CD4-positive, alpha-beta T cell treated with Interleukin-17A for 4 hours (primary cell): ENCODE measurements at places on chromosomes 6 and 20.

DNA sequence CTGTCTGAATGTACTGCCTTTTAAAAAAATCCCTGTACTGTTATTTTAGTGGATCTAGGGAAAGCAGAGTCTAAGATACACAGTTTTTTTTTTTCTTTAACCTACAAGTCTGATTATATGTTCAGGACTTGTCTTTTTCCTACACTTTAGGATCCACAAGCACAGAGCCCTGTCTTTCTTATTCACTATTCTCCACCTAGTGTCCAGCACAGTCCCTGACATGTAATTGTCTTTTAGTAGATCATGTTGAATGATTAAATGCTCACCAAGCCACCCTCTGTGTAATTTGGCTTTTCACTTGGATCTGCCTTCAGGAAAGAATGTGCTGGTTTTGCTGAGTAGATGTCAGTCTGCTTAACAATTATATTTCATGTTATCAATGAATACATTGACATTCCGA is 35.8 kb upstream of the YWHAB start:
- no peak for DNase-seq

DNA sequence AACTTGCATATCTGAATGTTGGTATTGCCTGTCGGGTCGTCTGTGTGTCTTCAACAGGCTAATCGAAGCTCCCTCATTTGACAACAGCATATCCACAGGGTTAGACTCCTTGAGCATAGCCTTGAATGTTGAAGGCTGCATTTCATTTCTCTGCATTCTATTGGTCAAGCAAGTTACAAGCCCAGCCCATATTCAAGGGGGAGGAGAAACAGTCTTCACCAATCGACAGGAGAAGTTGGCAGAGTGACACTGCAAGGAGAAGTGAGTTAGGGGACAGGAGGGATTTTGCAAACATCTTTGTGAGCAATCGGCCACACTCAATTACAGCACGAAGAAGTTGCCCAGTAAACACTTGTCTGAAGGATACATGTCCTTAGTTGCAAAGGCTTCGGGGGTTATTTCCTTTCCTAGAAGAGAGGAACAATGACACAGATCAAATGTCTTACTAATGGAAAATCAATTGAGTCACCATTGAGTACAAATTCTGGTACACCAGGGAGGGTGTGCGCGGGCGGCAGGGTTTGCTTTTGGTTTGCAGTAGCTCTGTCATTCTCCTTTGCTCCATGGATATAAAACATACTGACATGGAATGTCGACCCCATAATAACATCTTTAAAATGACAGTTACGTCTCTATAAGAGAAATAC is 60.6 kb upstream of the NT5E start:
- no peak for DNase-seq

- DNase-seq, result no peak
Measured at GRCh38 chr20:58271606-58272351, 37.7 kb upstream of the RAB22A start.

GRCh38 chr6:39102821-39103136 is 12.2 kb downstream of the SAYSD1 start:
- no peak for DNase-seq

- no peak for DNase-seq
Measured at GRCh38 chr6:71190809-71191208, 97.8 kb upstream of the OGFRL1 start.

DNA sequence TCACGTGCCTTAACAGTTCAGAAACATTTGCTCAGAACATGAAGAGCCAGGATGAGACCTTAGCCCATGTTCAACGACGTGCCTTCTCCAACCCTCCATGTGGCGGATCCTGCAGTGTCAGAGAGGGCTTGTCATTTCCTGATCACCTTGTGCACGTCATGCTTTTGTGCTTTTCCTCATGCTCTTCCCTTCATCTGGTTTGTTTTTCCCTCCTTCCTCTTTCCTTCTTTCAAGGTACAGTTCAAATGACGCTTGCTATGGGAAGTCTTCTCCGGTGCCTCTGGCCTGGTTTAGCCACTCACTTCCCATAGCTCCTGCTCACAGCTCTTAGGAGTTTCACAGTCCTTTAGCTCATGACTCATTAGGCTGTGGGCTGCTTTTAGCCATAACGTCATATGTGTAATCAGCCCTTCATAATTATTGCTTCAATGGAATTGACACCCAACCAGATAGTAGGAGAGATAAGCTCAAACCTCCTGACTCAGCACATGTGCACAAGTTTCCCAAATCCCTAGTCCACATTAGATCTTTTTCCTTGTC is 102.7 kb upstream of the CNKSR3 start:
- DNase-seq, result no peak

DNA sequence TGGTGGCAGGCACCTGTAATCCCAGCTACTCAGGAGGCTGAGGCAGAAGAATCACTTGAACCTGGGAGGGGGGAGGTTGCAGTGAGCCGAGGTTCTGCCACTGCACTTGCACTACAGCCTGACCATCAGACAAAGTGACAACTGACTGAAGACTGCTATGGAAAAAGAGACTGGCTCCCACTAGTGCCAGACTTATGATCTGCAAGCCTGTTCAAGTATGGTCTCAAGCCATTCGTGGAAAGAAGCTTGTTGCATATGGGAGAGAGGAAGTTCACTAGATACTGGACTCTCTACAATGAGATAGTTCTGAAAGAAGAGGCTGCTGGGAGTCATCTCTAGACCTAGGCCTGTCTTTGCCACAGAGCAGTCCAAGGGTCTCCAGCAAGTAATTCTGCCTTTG is 26.7 kb downstream of the MDN1 start:
- DNase-seq, result no peak

DNA sequence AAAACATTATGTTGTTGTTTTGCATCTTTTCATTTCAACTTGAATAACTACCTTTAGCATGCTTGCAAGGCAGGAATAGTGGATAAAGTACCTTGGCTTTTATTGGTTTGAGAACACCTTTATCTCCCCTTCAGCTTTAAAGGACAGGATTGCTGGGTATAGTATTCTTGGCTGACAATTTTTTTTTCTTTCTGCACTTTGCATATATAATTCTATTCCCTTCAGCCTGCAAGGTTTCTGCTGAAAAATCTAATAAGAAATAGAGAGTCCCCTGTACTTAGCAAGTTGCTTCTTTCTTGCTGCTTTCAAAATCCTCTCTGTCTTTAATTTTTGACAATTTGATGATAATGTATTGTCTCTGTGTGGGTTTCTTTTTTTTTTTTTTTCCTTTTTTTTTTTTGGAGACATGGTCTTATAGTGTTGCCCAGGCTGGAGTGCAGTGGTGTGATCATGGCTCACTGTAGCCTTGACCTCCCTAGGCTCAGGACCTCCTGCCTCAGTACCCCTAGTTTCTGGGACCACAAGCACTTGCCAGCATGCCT is 47.1 kb downstream of the SMAP1 start:
- no peak for DNase-seq

DNA sequence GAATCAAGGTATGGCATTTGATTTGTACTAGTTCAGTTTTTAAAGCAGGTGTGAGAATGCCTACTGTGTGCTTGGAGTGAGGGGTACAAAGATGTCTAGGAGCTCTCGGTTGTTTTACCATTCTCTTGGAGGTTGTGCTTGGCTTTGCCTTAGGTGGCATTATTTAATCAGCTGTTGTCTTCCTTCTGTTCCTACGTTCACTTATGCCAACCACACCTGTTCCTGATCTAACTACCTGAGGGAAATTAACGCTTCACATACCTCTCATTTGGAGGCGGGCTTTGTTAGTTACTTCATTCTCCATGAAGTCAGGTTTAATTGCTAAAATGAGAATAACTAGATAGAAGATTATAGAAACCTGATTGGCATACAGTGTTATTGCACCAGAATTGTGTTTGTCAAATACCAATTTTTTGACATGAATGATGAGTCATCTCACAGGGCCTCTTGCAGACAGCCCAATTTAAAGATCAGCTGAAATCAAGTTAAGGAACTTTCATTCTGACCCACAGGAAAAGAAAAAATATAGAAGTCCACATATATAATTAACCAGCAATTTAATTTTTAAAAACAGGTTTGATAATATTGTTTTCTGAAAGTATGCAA is 24.8 kb upstream of the PBOV1 start:
- no peak for DNase-seq

GRCh38 chr6:158314737-158315136 is 2.5 kb downstream of the TULP4 start:
- DNase-seq, result no peak
